ENCODE measurements at places on chromosomes 16 and 17.
A peak's percentile ranks its signal among the peaks of the same experiment; 100 is the strongest.

- H3K36me3 ChIP-seq: no peaks in the 10 kb centered on the region
- no peak overlapping the region for H3K27ac ChIP-seq
- DNase-seq: no peak
These were observed 44.3 kb upstream of the HELZ start for GRCh38 chr17:67289181-67289876.

DNA sequence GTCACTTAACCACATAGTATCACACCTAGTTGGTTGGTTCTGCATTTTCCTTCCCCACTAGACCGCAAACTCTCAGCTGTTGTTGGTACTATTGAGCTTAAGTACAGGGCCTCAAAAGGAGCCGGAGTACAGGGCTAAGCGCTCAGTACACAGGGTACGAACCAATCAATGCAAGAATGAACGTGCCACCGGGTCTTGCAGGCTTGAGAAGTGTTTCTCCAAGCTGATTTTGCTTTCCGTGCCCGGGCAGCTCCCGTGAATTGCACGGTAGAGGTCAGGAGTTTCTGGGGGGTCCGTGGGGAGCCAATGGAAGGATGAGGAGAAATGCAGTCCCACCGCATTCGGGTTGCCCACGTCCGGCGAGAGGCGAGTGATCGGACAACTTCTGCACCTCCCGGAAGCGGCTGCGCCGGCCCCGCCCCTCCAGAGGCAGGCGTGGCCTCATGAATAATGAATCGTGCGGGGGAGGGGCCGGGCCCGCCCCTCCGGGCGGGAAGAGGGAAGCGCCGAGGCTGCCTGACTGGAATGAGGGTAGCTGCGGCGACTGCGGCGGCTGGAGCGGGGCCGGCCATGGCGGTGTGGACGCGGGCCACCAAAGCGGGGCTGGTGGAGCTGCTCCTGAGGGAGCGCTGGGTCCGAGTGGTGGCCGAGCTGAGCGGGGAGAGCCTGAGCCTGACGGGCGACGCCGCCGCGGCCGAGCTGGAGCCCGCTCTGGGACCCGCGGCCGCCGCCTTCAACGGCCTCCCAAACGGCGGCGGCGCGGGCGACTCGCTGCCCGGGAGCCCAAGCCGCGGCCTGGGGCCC is at the start of gene SNTB2:
TSS of gene SNTB2 (plus strand) at position 523 of the 804 bp plus-strand sequence. CDS start at position 526, 3 bp downstream.
- H3K27me3 ChIP-seq: no peaks in the 10 kb centered on the region
- peak within 1 kb of the TSS; percentile 92 for H3K4me3 ChIP-seq
- peak; percentile 81 for DNase-seq
- H3K36me3 ChIP-seq: peaks cover 26% of the 10 kb centered on the region

- no peaks in the 10 kb centered on the region for H3K27me3 ChIP-seq
- peak; percentile 79 for DNase-seq
- peaks cover 84% of the 10 kb centered on the region for H3K4me1 ChIP-seq
- H3K27ac ChIP-seq: peak overlapping the region; percentile 96
These were observed 5.4 kb upstream of the NFATC3 start for GRCh38 chr16:68079626-68080344.

- H3K36me3 ChIP-seq: no peaks in the 10 kb centered on the region
- no peak for DNase-seq
- no peak overlapping the region for H3K4me3 ChIP-seq
These were observed 82.3 kb downstream of the MARCHF10 start for GRCh38 chr17:62725791-62726249.

DNA sequence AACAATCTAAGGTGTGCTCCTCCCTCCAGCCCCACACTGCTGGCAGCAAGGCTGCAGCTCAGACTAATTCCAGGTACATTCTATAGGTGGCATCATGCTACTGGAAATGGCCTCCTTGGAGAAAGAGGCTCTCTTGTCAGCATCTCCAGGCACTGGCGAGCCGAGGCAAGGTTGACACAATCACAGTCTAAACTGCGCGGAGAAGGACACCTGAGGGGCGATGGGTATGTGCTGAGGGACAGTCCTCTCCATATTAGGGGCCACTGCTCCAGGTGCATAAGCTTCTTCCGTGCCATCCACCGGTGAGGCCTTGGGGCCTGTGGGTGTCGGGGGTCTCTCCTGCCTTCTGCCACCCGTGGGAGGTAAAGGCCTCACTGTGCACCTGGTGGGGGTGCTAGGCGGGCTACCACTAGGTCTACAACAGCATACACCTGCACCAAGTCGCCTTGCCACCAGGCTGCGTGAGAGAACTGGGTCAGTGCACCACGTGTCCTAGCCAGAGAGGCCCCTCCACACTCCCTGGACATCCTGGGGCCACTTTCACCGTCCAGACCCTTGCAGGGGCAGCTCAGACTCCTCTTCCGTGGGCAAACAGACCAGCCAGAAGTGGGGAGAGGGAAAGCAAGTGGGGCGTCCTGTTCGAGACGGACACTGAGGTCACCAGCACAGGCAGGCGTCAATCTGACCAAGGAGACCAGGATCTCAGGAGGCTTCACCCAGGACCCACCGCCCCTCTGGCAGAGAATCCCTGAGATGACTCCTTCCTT is 12.1 kb upstream of the CBX8 start:
- peaks cover 3% of the 10 kb centered on the region for H3K36me3 ChIP-seq
- H3K4me3 ChIP-seq: peak overlapping the region; percentile 2
- peaks cover 38% of the 10 kb centered on the region for H3K4me1 ChIP-seq
- peaks cover 64% of the 10 kb centered on the region for H3K27me3 ChIP-seq

GRCh38 chr17:79714176-79715097 is 16.3 kb upstream of the ENPP7 start:
- H3K4me3 ChIP-seq: no peak overlapping the region
- H3K27me3 ChIP-seq: no peaks in the 10 kb centered on the region
- H3K4me1 ChIP-seq: no peaks in the 10 kb centered on the region

DNA sequence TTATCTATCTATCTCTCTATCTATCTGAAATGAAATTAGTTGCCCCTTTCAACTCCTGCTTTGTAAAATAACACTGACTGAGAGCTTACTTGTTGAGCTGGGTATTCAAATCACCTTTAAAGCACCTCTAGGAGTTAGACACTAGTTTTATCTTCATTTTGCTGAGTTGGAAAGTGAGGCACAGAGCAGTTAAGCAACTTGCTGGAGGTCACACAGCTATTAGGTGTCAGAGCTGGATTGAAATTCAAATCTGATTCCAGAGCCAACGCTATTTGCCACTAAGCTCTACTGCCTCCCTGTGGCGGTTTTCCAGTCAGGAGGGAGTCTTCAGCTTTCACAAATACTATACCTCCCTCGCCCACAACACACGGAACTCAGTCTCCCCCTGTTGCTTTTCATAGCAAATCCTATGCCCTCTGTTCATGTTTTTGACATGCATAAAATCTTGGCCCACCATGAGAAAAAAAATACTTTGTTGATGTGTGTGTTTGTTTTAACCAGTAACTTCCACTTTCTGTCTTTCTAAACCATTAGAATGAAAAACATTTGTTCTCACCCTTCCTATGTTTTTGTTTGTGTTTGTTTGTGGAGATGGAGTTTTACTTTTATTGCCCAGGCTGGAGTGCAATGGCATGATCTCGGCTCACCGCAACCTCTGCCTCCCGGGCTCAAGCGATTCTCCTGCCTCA is 74.8 kb upstream of the SMURF2 start:
- H3K27me3 ChIP-seq: no peaks in the 10 kb centered on the region
- peaks cover 12% of the 10 kb centered on the region for H3K4me1 ChIP-seq
- H3K27ac ChIP-seq: no peak overlapping the region
- H3K36me3 ChIP-seq: no peaks in the 10 kb centered on the region
- H3K4me3 ChIP-seq: no peak overlapping the region

DNA sequence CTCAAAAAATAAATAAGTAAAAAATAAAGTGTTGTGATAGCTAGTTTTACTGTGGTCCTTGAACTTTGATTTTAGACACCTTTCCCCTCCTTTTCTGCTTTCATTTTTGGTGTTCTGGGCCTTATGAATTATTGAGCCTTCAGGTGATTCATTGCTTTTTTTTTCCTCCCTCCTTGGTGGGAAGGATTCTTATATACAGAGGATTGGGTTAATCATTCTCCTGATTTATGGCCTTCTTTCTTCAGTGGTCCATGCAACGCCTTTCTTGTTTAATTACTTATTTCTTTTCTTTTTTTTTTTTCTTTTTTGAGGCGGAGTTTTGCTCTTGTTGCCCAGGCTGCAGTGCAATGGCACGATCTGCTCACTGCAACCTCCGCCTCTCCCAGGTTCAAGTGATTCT is 8.0 kb upstream of the MYL4 start:
- peaks cover 5% of the 10 kb centered on the region for H3K27me3 ChIP-seq
- no peak overlapping the region for H3K4me3 ChIP-seq
- no peak for DNase-seq
- H3K36me3 ChIP-seq: no peaks in the 10 kb centered on the region
- peaks cover 37% of the 10 kb centered on the region for H3K4me1 ChIP-seq

DNA sequence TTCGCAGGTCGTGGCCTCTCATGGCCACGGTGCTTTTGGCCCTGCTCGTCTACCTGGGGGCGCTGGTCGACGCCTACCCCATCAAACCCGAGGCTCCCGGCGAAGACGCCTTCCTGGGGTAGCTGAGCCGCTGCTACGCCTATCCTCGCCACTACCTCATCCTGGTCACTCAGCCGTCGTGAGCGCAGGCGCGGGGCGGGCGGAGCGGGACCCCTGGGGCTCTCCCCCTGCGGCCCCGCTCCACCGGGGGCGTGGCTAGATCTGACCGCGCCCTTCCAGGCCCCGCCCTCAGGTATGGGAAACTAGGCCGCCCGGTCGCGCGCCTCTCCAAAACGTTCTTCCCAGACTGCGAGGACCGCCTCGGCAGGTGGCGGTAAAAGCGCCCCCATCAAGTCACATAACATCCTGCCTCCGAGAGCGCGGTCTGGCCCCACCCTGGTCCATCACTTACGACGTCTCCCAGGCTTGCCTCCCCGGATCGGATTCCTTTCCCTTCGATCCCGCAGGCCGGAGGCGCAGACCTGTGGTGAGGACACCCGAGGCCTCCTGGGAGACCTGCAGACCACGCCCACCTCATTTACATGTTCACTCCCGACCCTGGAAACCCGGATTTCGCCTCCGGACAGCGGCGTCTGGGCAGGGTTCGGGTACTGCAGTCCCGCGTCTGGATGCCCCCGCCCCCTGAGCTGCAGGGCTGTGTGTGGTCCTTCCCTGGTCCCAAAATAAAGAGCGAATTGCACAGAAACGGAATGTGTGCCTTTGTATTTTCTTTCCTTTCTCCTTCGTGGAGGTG is 91.5 kb upstream of the TMEM97 start:
- peaks cover 12% of the 10 kb centered on the region for H3K4me1 ChIP-seq
- no peak overlapping the region for H3K27ac ChIP-seq
- peak overlapping the region; percentile 65 for H3K4me3 ChIP-seq
- H3K36me3 ChIP-seq: no peaks in the 10 kb centered on the region
- peaks cover 45% of the 10 kb centered on the region for H3K27me3 ChIP-seq

DNA sequence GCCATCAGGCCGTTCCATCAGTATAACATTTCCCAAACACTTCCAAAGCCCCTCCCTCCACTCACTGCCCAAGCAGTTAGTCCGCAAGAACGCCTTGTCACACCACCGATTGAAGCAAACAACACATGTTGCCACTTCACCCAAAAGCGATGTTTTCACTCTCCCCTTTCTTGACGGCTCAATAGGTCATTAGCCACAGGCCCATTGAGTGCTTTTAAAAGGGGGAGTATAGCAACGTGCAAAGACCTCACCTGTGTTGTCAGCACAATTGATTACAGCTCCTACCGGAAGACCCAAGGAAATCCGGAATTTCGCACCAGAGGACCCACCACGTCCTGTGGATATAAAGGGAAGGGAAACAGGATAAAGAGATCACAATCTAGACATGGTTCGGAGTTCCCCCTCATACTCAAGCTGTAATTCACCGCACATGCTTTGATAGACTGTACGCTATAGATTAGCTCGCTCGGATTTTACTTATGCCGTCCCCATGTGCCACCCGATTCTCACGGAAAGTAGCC is 690 bp downstream of the RPL23 start:
- peak overlapping the region; percentile 98 for H3K27ac ChIP-seq
- peaks cover 26% of the 10 kb centered on the region for H3K4me1 ChIP-seq
- H3K27me3 ChIP-seq: no peaks in the 10 kb centered on the region
- H3K36me3 ChIP-seq: peaks cover 57% of the 10 kb centered on the region
- DNase-seq: no peak

DNA sequence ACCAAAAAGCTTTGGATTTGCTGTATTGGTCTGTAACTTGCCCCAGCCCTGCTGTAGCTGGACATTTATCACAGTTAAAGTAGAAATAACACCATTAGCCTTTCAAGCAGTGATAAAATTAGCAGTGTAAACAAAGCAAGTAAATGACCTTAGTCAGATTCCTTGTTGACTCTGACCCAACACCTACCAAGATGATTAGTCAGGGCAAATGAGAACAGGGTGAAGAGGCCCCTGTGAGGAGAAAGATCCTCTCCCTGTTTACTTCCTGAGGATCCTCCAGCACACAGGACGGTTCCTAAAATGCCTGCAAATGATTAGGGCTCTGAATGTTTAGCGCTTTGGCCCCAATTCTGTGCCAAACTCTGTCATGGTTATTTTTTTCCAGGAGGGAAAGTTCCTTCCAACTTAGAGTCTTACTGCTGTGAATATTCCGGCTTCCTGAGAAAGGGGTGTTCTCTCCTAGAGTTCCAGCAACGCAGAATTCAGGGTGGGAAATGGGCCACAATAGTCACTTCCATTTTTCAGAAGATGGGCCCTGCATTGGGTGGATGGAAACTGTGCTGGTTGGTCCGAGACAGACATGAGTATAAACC is 259.0 kb upstream of the MYOCD start:
- H3K27ac ChIP-seq: no peak overlapping the region
- H3K27me3 ChIP-seq: no peaks in the 10 kb centered on the region
- no peak overlapping the region for H3K4me3 ChIP-seq

DNA sequence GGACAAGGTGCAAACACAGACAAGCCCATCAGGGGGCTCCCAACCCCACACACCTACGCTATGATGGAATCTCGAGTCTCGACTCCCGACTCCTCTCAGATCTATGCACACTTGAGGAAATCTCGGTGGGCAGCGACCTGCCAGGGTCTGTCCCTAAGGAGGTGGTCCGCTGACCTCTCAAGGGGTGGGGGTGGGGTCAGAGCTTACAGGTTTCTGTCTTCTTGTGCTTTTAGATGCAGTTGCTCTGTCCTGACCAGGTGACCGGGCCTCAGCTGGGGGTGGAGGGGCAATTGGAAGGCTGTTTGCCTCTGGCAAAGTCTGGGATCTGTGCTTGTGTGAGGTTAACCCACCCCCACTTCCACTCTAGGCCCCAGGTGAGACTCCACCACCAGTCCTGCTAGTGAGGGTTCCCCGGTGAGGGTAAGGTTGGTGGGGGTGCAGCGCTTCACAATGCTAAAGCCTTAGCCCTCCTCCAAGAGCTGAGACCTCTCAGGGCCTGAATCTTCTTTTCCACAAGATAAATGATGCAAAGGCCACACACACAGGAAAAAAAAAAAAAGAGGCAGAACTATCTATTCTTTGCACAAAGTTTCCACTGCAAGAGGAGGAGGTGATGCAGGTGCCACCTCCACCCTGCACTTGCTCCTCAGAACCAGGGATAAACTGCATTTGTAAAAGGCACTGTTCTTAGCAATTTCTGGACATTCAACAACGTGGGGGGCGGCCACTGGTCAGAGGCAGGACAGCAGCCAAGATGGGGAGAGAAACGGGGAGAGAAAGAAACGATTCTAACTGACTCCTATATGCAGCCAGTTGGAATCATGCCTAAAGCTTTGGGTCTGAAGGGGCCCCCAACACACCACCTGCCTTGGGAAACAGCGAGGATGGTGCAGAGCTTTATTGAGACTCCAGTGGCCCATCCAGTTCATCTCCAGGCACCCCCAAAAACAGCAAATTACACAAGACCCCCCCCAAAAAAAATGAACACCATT is 4.1 kb downstream of the CISD3 start:
- no peak for DNase-seq
- peaks cover 24% of the 10 kb centered on the region for H3K36me3 ChIP-seq
- H3K4me1 ChIP-seq: peaks cover 39% of the 10 kb centered on the region
- H3K27me3 ChIP-seq: no peaks in the 10 kb centered on the region
- peak overlapping the region; percentile 13 for H3K4me3 ChIP-seq

- no peak overlapping the region for H3K4me3 ChIP-seq
- H3K4me1 ChIP-seq: peaks cover 25% of the 10 kb centered on the region
- H3K27me3 ChIP-seq: peaks cover 10% of the 10 kb centered on the region
- DNase-seq: no peak
These were observed 70.4 kb downstream of the GNAO1 start for GRCh38 chr16:56261656-56262055.

Measured in activated T-helper 2 cell treated with anti-CD3 and anti-CD28 coated beads, Interferon-gamma antibody, Interleukin-2, Interleukin-4, amounts not matched to agents 10 μg/mL and 5 μg/mL and 100 μg/mL, durations not matched to agents 14 hours and 24 hours and 36 hours (primary cell).